ENCODE measurements at places on chromosomes 4 and X.

DNA sequence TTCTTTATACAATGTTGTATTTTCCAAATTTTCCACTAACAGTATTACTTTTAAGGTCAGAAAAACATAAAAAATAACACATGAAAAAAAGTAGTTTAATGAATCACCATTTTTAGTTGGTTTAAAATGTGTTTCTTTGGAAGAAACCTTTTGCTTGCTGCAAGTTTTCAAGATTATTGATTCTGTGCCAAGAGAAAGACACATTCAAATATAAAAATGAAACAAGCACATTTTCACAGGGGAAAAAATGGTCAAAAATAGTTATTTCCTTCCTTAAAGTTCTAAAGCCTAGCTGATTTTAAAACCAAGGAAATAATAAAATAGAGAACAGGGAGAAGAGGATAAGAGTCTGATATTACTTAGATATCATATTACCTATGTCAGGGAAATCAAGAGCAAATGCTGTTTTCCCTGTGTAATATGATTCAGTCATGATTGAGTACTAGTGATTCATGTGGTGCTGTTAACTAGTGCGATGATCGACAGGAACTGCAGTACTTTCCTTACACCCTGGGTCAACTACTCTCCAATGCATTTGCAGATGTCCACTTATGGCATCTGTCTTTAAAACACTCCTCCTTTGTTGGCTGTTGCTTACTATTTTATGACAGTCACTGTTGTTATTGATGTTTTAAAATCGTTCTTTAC lies 103.8 kb downstream of the CAMK2D start:
- H3K4me3 ChIP-seq: no peak overlapping the region
- H3K36me3 ChIP-seq: peaks cover 18% of the 10 kb centered on the region
- H3K4me1 ChIP-seq: peaks cover 26% of the 10 kb centered on the region

DNA sequence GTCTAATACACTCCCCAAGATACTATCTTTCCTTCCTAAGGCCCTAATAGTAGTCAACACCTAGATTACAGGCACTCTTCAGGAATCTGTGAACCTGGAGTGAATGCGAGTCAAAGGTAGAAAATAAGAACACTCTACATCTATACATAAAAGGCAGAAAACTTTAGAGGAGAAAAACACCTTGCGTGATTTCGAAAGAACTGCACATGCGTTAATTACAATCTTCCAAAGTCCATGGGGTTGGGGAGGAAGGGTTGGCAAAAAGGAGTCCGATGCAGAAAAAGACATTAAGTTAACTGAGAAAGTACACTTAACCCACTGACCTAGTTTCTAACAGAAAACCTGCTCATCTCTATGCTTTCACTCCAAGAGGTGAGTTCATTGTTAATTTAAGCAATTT lies 27.3 kb downstream of the KLHL15 start:
- H3K27me3 ChIP-seq: no peaks in the 10 kb centered on the region
- H3K4me1 ChIP-seq: peaks cover 1% of the 10 kb centered on the region
- H3K4me3 ChIP-seq: no peak overlapping the region

DNA sequence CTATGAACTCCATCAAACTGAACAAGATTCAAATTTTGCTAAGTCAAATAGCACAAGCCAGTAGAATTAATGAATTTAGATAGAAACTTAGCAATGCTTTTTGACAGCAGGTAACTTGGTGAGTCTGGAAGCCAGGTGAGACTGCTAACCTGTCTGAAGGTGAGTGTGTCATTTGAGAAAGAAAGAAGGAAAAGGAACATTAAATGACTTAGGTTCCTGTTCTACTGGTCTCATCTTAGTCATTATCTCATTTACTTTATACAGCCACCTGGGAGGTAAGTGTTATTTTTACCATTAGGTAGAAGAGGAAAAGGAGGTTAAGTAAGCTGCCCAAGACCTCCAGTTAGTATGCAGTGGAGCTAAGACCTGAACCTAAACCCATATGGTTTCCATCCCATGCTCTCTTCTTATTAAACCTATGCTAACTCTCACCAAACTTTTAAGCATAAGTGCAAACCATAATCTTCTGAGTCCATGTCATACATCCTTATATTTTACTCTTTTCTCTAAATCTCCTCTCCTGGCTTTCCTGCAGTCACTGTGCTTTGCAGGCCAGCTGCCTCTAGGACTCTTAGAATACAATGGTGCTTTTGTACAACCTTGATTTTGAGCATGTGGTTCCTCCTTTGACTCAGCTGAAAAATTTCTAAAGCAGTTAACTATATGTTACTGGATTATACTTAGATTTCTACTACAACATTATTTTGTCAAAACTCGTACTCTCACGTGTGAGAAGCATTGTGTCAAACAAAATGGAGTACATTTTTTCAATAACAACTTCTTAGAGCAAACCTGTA lies 68.5 kb downstream of the ATP10D start:
- DNase-seq: no peak
- peaks cover 19% of the 10 kb centered on the region for H3K36me3 ChIP-seq
- no peak overlapping the region for H3K4me3 ChIP-seq
- no peaks in the 10 kb centered on the region for H3K4me1 ChIP-seq
- no peak overlapping the region for H3K27ac ChIP-seq
- H3K27me3 ChIP-seq: no peaks in the 10 kb centered on the region

DNA sequence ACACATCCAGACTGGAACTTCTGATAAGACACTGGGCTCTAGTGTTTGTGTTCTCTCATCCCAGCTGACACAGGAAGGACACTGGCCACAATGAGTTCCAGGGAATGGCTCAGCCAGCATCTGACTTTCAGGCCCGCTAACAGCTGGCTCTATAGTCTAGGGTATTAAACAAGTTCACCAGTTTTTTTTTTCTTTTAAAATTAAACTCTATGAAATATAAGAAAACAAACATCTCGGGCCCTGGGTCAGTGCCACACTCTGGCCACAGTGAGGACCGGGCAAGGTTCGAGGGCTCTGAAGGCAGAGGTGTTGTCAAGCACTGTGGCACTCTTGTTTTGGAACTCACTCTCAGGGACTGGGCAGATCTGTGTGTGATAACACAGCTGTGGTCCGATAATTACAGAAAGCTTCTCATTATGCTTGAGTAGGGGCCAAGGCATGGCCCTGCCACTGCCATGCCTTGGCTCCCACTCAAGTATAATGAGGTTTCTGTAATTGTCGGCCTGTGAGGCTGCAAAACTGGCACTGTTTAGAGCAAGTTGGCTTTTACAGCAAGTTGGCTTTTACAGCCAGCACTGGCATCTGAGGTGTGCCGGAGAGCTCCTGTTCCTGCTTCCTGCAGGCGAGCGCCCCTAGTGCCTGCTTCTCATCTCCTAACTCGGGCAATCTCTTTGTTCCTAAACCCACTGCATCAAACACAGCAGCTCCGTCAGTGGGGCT lies 62.8 kb downstream of the PPP1R2C start:
- peak overlapping the region; percentile 88 for H3K27ac ChIP-seq
- no peak overlapping the region for H3K4me3 ChIP-seq
- no peaks in the 10 kb centered on the region for H3K27me3 ChIP-seq
- peaks cover 3% of the 10 kb centered on the region for H3K4me1 ChIP-seq

DNA sequence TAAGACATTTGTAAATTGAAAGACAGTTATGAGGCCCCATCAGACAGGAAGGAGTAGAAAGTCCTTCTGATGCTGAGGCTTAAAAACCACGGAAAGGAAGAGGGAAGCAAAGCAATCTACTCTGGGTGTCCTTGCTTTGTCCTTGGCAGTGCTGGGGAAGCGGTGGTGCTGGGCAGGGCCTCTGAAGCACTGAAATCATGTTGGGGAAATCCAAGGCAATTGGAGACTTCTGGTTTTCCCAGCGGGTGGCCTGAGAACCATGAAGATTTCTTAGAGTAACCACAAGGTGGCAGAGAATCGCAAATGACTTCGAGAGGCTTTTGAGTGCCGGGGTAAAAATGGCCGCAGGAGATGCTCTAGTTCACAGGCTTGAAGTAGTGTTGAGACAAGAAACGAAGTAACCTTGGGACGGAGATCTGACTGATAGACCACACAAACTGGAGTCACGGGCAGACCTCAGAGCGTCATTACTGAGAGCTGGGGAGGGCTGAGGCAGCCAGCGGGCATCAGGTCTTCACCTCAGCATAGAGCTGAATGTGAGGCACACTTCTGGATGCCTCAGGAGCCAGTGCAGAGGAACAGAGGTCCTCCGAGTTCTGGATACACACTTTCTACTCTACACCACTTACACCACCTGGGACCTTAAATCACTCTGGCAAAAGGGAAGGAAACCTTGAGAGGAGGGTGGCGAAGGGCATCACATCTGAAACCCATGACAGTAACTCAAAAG lies 130.7 kb upstream of the GPRIN3 start:
- no peak overlapping the region for H3K4me3 ChIP-seq
- no peak overlapping the region for H3K27ac ChIP-seq
- H3K36me3 ChIP-seq: no peaks in the 10 kb centered on the region
- no peaks in the 10 kb centered on the region for H3K27me3 ChIP-seq
- peak; percentile 13 for DNase-seq
- H3K4me1 ChIP-seq: peaks cover 1% of the 10 kb centered on the region

GRCh38 chr4:86319390-86319789 lies 40.5 kb downstream of the MAPK10 start:
- H3K27me3 ChIP-seq: no peaks in the 10 kb centered on the region
- no peak overlapping the region for H3K4me3 ChIP-seq
- H3K4me1 ChIP-seq: no peaks in the 10 kb centered on the region
- no peaks in the 10 kb centered on the region for H3K36me3 ChIP-seq
- DNase-seq: no peak

DNA sequence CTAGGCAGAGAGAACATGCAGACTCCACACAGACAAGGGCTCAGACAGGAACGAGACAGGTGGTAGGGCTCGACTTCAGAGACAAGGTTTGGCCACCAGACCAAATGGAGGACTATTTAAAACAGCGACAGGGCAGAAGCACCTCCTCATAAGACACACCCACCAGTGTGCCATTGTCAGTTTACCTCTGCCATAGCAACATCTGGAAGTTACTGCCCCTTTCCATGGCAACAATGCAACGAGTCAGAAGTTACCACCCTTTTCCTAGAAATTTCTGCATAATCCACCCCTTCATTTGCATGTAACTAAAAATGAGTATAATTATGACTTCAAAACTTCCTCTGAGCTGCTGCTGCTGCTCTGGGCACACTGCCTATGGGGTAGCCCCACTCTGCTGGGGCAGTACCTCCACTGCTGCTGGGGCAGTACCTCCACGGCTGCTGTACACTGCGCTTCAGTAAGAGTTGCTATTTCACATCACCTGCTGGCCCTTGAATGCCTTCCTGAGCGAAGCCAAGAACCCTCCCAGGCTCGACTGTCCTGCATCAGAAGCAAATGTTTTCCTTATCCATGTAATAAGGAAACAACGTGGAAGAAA lies 2222.3 kb upstream of the AGA start:
- no peaks in the 10 kb centered on the region for H3K36me3 ChIP-seq
- no peak for DNase-seq
- no peaks in the 10 kb centered on the region for H3K27me3 ChIP-seq

GRCh38 chr4:15552557-15553362 lies 83.1 kb downstream of the CC2D2A start:
- DNase-seq: no peak
- H3K4me1 ChIP-seq: peaks cover 26% of the 10 kb centered on the region
- no peak overlapping the region for H3K4me3 ChIP-seq
- peak overlapping the region; percentile 33 for H3K27ac ChIP-seq
- no peaks in the 10 kb centered on the region for H3K27me3 ChIP-seq

DNA sequence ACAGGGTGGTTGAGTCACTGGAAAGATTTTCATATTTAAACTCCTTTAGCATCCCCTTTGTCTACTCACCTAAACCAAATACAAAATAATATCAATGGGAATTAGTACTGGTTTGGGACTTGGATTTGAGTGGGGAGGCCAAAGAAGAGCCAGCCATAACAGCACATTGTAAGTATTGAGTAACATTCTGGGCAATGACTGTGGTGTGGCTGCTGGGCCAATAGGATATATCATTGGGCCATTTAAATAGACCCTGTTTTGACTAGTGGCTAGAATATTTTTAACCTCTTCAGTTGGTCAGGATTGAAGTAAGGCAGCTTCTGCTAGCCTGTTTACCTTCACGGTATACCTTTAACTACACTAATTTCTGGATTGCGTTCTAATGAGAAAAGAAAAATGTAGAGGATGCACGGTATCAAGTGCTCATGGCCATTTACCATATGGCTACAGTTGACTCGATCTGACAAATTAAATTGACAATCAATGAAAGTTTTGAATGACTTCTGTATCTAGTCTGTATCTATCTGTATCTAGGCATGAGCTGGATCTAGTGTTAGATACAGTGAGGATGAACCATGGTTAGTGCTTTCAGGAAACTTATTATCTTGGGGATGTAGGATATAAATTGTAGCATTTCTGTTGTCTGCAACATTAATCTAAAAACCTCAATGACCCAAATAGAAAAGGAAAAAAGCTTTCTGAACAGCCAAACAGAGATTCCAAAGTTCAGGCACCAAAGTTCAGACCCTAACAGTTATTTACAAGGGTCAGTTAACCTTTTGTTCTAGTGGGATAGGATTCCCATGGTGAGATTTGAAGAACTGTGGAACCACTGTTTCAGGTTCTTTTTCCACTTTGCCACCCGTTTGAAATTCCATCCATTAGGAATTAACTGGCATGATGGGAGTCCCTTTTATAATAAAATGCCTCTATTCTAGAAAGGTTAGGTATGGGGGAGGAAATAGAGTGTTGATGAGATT lies 6.8 kb upstream of the ALB start:
- H3K4me1 ChIP-seq: peaks cover 6% of the 10 kb centered on the region
- no peak overlapping the region for H3K27ac ChIP-seq
- H3K4me3 ChIP-seq: no peak overlapping the region
- no peak for DNase-seq
- H3K27me3 ChIP-seq: no peaks in the 10 kb centered on the region

DNA sequence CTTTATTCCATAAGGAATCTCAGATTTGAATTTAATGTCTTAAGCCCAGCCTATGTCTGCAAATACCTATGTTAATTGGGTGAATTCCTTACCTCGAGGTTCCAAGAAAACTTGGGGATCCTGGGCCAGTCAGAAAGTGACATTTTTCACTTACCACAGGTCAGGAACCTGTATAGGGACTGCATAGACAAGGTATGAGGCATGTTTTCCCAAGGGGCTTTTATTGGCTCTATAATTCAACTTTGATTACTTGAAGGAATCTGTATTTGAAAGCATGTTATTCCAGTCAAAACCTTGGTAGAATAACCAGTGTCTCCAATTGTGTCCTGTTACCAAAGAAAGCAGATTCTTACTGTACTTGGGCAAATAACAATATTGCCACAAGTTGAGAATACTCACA lies 8.5 kb upstream of the MPP1 start:
- H3K4me3 ChIP-seq: no peak overlapping the region
- no peaks in the 10 kb centered on the region for H3K36me3 ChIP-seq
- H3K27me3 ChIP-seq: no peaks in the 10 kb centered on the region
- DNase-seq: no peak
- H3K4me1 ChIP-seq: no peaks in the 10 kb centered on the region

- no peaks in the 10 kb centered on the region for H3K4me1 ChIP-seq
- H3K27me3 ChIP-seq: no peaks in the 10 kb centered on the region
- peak overlapping the region; percentile 6 for H3K27ac ChIP-seq
- H3K4me3 ChIP-seq: no peak overlapping the region
- H3K36me3 ChIP-seq: no peaks in the 10 kb centered on the region
- DNase-seq: no peak
Measured at GRCh38 chrX:30822068-30822681, 66.9 kb downstream of the TAB3 start.

DNA sequence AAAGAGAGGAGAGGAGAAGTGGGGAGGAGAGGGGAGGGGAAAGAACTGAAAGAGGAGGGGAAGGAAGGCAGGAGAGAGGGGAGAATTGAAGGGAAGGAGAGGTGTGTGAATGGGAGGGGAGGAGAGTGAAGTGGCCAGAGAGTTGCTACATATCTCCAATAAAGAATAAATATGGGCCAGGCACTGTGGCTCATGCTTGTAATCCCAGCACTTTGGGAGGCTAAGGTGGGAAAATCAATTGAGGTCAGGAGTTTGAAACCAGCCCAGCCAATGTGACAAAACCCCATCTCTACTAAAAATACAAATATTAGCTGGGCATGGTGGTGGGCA lies 482.4 kb downstream of the NAF1 start:
- H3K4me3 ChIP-seq: no peak overlapping the region
- H3K27ac ChIP-seq: peak overlapping the region; percentile 94
- no peak for DNase-seq
- peaks cover 17% of the 10 kb centered on the region for H3K4me1 ChIP-seq
- no peaks in the 10 kb centered on the region for H3K27me3 ChIP-seq
- no peaks in the 10 kb centered on the region for H3K36me3 ChIP-seq
